ENCODE measurements at places on chromosomes 12 and 14.

GRCh38 chr12:54475537-54475936, 2.1 kb upstream of the GTSF1 start:
- peak; percentile 9 for DNase-seq

DNA sequence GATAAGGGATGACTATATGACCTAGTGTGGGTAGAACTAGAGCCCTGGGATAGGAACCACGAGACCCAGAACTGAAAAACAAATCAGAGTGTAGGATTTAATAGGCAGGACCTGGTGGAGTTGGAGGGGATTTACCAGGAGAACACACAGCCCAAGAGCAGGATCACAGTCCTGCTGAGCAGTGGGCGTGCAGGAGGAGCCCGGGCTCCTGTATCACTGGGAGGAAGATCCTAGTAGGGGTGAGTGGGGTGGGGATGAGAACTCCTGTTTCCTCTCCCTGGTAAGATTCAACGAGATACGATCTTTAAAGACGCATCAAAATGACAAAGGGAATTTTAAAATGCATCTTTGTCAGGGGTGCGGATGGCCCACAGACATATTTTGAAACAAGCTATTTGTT, 220.1 kb downstream of the GALC start:
- DNase-seq = no peak

GRCh38 chr14:92888896-92889295, 34.1 kb upstream of the CHGA start:
- DNase-seq = no peak

GRCh38 chr12:125453751-125454150, 388.5 kb downstream of the AACS start:
- no peak for DNase-seq

GRCh38 chr14:79564371-79564770, 646.9 kb downstream of the DIO2 start:
- no peak for DNase-seq

- DNase-seq = no peak
Measured at GRCh38 chr12:19409376-19409775, 29.9 kb upstream of the AEBP2 start.
